ENCODE measurements at places on chromosomes 1 and 21.
A peak's percentile ranks its signal among the peaks of the same experiment; 100 is the strongest.

- no peak for DNase-seq
Observed at GRCh38 chr1:29638281-29638680, 402.0 kb downstream of the PTPRU start.

- no peak for DNase-seq
Observed at GRCh38 chr1:23291706-23292105, 52.4 kb downstream of the HNRNPR start.

DNA sequence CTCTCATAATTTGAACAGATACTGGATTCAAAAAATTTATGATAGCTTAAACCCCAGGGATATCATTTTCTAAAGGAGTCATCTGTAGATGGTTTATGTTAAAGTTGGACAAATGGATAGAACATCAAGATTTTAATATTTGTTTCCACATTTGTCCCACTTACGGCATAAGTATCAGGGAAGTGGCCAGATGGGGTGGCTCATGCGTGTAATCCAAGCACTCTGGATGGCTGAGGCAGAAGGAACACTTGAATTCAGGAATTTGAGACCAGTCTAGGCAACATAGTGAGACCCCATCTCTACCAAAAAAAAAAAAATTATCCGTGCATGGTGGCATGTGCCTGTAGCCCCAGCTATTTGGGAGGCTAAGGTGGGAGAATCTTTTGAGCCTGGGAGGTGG, 229.1 kb downstream of the GPR52 start:
- DNase-seq: no peak

DNA sequence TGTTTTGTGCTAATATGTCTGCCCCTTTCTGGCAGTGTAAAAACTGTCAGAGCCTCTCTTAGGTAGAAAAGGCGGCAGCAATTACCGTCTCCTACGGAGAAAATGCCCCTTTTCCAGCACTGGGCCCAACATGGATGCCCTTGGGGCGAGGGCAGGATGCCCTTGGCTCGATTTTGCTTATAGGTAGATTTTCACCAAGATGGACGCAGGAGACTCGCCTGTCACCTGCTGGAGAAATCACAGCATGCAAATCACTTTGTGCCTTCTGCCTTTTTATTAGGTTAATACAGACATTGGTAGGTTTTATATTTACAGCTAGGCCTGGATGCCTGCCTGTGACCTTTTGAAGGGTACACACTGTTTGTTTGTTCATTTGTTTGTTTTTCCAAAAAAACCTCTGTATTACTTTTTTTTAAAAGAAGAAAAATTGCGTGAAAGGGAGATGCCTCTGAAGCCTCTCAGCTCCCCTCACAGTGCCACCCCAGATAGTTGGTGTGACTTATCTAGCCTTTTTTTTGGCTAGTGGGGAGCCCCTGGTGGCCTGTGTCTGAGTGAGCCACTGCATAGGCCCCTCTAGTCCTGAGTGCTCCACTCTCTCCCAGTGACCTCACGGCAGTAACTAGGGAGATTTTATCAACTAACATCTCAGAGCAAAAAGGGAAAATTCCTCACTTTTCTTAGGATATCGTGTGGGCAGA, 2.5 kb downstream of the ATP1B1 start:
- DNase-seq: peak; percentile 63

- peak; percentile 67 for DNase-seq
Observed at GRCh38 chr1:246117066-246117791, 389.9 kb downstream of the SMYD3 start.

DNA sequence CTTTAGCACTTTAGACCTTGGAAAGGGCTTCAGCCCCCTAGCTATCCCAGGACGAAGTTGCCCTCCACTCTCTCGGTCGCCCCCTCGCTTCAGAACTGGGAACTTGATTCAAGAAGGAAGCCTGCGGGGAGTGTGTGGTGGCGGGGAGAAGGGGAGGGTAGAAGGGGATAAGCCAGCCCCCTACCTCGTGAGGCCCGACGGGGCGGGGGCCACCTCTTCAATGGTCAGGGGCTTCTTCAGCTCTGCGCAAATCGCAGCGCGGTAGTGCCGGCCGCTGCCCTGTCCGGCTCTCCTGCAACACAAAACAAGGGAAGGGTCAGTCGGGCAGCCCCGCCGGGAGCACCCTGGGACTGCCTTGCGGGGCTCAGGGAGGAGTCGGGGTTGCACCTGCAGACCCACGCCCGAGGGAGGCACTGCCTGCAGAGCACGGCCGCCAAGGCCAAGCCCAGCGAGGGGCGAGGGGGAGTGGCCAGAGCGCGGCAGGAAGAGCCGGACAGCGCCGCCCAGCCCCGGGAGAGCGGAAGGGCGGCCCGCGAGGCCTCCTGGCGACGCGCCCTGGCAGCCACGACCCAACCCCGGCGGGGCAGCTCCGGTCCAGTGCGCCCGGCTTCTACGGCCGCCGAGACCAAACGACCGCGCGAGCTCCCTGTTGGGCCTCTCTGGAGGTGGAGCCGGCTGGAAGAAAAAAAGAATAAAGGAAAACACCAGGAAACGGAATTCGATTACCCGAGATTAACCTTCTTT, 56.2 kb upstream of the RASAL2 start:
- DNase-seq: peak; percentile 94

GRCh38 chr1:36369061-36369861, 16.5 kb downstream of the STK40 start:
- peak; percentile 87 for DNase-seq

- DNase-seq: no peak
Observed at GRCh38 chr1:177432897-177433296, 262.1 kb downstream of the BRINP2 start.

GRCh38 chr1:186091222-186091720, 283.8 kb downstream of the TPR start:
- DNase-seq: no peak

GRCh38 chr1:10242811-10243210, 32.4 kb downstream of the KIF1B start:
- DNase-seq: no peak

DNA sequence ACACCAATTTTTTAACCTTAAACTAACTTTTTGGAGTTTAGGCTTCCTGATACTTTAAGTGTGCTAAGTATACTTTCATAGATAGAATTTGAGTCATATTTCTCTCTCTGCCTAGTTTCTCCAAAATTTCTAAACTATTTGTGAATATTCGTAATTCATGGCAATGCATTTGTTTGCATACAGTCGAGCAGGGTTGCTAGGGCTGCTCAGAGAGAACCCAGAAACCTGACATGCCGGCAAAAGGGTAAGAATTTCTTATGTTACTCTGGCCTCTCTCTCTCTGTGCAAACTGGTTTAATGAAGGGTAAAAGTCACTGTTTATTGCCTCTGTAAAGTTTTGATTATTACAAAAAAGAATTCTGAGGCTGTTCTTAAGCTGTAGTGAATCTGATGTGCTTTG, 25.1 kb upstream of the SLC9A1 start:
- DNase-seq: no peak
